ENCODE measurements at places on chromosomes 3 and 15.

GRCh38 chr15:45719490-45719889 is 84.7 kb downstream of the SQOR start:
- DNase-seq = no peak

DNA sequence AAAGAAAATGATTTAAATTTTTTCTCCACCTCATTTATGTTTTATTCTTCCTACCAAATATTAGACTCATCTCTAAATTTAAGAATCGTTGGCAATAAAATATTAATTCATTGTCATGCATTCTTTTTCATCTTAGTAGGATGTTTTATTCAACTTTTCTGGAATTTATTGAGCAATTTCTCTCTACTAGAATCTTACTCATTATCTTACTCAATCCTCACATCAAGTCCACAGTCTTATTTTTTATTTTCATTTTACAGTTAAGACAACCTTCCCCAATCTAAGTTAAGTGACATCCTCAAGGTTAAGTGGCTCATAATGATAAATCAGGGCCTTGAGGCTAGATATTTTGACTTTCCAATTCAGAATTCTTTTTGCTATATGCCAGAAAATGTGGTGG is 15.9 kb upstream of the ALDH1A2 start:
- DNase-seq = no peak

GRCh38 chr3:117622171-117622841 is 912.7 kb downstream of the TUSC7 start:
- DNase-seq = no peak

GRCh38 chr15:66834881-66835878 is 133.1 kb downstream of the SMAD6 start:
- no peak for DNase-seq

DNA sequence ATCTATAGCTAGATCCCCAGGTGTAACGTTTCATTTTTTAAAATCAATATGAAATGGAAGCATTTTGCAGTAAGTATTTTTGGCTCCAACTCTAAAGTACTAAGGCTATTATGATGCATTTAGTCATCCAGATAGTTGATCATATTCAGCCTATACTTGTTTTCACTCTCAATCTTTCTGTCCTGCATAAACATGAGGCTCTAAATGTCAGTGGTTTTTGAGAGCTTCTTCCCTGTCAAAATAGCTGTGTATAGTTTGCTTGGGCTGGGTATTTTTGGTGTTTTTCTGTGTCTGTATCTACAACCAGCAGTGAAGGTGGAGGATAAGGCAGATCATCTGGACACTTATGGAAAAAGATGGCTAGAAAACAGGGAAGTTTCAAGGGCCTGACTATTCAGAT is 128.0 kb downstream of the LRRN1 start:
- no peak for DNase-seq

- DNase-seq = peak; percentile 80
Observed at GRCh38 chr3:32374788-32375595, 16.7 kb upstream of the CMTM7 start.

- DNase-seq = no peak
Observed at GRCh38 chr3:100609305-100609704, at the start of gene ADGRG7. Gene ADGRG7 (plus strand): TSS chr3:100609601. CDS start chr3:100609857, 256 bp downstream.

GRCh38 chr3:33881156-33882064 is 83.0 kb downstream of the PDCD6IP start:
- DNase-seq = no peak

GRCh38 chr3:167302678-167303077 is 77.4 kb downstream of the ZBBX start:
- DNase-seq = no peak

GRCh38 chr15:98807262-98807661 is 158.9 kb downstream of the IGF1R start:
- no peak for DNase-seq

- DNase-seq = peak; percentile 16
Observed at GRCh38 chr3:126036056-126036549, 47.8 kb downstream of the SLC41A3 start.

- DNase-seq = no peak
Observed at GRCh38 chr3:87924485-87924884, 134.3 kb downstream of the CGGBP1 start.
